Heart right ventricle (tissue), 16 donors: ENCODE measurements at places on chromosomes 6 and 20. TPM values are rescaled to one million over a fixed set of nuclear protein-coding genes. Genes with fewer than 3 reads are reported as not detected.

- DNase-seq, result no peak
Observed at GRCh38 chr6:12656906-12657305, 59.7 kb upstream of the PHACTR1 start.

DDR1 gene
- polyA plus RNA-seq, result 7.3 TPM

GRCh38 chr6:89357390-89357789 is 4.9 kb upstream of the UBE2J1 start:
- DNase-seq, result no peak

GRCh38 chr6:105781915-105782314 is 304.2 kb upstream of the PRDM1 start:
- DNase-seq, result no peak

DNA sequence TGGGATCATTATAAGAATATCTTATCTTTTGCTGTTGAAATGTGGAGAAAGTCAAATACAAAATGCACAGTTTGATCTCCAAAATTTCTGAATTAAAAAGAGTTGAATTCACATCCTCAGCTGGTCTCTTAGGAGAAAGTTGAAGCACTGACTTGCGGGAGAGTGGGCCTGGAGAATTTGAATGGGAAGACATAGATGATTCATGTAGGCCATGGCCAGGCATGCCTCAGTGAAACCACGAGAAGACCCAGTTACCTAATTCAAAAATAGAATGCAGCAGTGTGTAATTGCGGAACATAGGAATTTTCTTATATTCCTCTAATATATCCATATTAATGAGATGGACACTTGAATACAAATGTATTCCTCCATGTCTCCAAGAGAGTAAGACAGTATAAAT is 53.0 kb upstream of the DTNBP1 start:
- DNase-seq, result no peak

GRCh38 chr6:157993076-157993475 is 11.4 kb downstream of the SYNJ2 start:
- DNase-seq, result no peak

NRSN1 gene
- polyA plus RNA-seq, result not detected

DNA sequence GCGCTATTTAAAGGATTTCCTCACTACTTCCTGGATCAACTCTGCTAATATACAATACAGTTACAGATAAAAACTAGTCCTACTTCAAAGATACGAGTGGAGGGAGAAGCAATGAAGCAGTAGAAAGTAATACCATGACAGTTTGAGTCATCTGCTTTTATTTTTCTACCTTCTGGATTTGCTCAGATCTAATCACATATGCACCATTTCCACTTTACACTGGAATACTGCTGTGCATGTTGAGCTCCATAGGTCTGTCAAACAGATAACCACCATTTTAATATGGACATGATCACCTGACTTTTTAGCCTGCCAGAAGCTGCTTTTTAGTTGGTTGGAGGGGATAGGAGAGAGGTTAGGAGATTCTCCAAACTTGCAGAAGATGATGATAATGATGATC is 92.5 kb downstream of the MMUT start:
- no peak for DNase-seq

- peak; percentile 69 for DNase-seq
Observed at GRCh38 chr6:167469672-167470071, 144.8 kb downstream of the TTLL2 start.

DNA sequence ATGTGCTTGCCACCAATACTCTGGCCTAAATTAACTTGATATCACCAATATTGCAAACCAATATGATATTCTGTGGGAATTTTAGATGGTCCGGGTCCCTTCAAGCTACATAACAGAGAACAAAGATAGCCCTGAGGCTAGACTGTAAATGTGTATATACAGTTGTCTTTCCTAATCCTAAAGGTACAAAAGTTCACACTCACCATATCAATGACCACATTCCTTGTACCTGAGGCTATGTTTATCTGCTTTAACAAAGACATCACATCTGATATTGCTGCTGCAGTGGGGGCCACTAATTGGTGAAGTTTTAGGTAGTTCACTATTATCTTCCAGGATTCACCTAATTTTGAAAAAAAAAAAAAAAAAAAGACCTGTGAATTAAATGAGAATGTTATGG is 38.6 kb upstream of the VGLL2 start:
- DNase-seq, result no peak

- DNase-seq, result no peak
Observed at GRCh38 chr6:155317186-155317585, 2.9 kb upstream of the TFB1M start.

DNA sequence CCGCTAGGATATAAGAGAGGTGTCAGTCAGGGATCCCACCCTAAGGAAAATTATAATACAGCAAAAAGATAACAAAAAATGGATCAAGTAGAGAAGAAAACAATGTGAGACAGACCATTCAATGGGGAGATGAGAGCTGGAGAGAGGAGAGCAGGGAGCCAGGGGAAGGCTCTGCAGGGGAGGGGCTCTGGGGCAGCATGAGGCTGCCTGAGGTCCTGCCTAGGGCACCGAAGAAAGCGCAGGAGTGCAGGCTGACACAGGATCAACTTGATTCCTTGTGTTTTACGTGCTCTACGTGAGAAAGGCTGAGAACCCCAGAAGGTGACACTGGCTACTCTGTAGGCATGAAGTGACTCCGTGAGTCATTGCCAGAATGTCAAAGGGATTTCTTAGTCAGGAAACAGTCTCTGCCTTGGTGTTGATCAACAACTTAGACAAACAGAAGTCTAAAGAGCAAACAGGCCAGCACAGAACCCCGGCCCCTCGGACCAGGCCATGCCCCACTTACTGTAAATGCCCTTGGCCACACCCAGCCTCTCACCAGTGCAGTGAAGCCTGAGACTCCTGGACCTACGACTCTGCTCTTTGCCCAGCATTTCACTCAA is 290.1 kb upstream of the PRDM1 start:
- DNase-seq, result no peak

DNA sequence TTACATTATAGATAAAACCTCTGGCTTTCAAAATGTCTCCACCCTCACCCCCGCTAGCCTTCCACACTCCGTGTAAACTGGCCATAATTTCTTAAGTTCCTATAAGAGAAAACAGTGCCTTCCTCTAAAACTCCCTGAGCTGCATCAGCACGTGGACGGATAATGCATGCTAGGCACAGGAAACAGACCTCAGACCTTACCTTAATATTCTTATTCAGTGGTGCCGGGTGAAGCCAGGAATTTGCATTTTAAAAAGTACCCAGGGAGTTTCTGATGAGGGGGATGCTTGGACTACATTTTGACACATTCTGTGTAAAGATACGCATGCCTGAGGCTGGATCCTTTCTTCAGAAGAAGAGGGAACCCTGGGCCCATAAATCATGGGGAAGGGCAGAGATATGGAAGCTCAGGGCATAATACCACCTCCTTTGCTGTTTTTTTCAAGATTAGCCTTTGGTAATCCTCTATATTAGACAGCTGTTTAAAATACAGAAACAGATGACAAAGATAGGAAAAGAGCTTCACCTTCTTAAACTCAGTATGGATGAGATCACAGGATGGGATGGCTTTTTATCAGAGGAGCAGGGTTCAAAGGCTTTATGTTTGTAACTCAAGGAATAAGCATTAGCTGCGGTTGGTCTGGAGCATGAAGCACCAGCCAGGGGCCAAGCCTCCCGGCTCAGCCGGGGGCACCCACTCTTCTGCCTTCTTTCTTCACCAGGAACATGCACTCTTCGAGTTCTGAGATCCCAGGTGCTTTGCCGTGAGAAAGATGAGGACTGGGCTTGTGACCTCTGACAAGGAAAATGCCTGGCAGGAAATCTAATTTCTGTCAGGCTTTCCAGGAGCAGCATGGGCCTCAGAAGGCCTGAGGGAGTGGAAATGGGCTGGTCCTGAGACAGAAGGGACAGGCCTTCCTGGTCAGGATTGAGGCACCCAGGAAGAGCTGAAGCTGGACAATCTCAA is 218.1 kb upstream of the SOX4 start:
- DNase-seq, result no peak

DNA sequence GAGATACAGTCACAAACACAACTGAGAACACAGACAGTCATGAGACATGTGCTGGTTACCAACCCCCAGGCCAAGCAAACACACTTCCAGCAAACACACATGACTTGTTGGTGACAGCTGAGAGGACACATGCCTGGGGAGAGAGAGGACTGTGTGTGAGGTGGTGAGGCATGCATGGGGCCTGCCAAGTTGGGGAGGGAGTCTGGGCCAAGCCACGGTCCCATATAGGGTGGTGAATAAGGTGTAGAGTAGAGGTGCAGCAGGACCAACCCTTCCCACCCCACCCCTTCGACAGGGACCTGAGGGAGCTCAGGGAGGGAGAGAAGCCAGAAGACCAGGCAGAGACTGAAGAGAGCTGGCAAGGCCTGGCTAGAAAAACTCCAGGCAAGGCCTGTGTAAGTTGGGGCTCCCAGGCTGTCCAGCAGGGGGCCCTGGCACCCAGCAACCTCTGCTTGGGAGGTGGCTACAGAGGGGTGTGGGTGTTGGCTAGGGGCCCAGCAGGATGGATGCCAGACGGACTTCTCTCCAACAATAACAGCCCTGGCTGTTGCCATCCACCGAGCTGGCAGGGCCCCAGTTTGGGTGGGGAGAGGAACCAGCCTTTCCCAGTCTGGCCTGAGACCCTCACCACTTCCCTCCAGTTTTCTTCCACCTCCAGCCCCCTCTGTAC is 2.0 kb upstream of the SLC29A1 start:
- DNase-seq, result peak; percentile 92

DNA sequence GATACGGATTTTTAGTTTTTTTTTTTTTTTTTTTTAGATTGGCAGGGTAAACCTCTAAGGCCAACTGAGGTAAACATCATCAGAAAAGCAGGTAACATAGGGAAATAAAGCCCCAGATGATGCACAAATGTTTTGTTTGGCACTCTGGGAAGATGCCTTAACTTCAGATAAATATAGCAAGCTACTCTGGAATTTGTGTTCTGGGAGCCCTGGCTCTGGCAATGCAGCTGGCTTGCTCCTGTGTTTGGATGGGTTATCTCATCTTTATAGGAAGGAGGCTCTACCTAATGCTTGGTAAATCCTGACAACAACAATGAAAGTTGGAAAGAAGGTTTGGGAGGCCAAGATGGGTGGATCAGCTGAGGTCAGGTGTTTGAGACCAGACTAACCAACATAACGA is 77.4 kb downstream of the GFOD1 start:
- DNase-seq, result no peak

ZC3H12D gene
- 0.19 TPM for polyA plus RNA-seq

- no peak for DNase-seq
Observed at GRCh38 chr20:41352666-41353065, 12.0 kb downstream of the LPIN3 start.

SLC52A3 gene
- 3.6 TPM for polyA plus RNA-seq

GRCh38 chr6:96794980-96795379 is 42.3 kb downstream of the GPR63 start:
- no peak for DNase-seq

DNA sequence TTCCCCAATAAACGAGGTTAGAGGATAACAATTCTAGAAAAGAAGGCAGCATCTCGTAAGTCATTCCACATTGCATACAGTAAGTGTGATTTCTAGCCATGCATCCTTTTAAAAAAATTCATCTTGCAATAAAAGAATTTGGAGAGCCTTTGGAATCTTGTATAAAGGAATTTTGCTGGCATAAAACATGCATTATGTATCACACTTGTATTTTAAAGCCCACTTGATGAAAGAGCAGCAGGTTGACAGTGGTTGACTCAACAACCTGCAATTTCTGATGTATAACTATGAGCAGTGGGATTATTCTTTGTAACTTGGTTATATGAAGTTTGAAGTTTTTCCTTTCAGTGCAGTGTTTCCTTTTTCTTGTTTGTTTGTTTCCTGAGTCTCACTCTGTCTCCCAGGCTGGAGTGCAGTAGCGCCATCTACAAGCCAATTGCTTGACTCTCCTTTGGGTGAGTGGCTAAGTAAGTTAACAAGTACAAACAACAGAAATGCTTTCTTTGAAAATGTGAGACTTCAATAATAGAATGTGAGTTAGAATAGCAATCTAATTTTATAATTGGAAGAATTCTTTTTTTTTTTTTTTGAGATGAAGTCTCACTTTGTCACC is 39.9 kb downstream of the JARID2 start:
- no peak for DNase-seq

- DNase-seq, result no peak
Observed at GRCh38 chr20:37649676-37650370, 44.0 kb upstream of the CTNNBL1 start.

UNC5CL gene
- 1.9 TPM for polyA plus RNA-seq

CRIP3 gene
- 3.0 TPM for polyA plus RNA-seq

METTL24 gene
- polyA plus RNA-seq, result 0.07 TPM

DNA sequence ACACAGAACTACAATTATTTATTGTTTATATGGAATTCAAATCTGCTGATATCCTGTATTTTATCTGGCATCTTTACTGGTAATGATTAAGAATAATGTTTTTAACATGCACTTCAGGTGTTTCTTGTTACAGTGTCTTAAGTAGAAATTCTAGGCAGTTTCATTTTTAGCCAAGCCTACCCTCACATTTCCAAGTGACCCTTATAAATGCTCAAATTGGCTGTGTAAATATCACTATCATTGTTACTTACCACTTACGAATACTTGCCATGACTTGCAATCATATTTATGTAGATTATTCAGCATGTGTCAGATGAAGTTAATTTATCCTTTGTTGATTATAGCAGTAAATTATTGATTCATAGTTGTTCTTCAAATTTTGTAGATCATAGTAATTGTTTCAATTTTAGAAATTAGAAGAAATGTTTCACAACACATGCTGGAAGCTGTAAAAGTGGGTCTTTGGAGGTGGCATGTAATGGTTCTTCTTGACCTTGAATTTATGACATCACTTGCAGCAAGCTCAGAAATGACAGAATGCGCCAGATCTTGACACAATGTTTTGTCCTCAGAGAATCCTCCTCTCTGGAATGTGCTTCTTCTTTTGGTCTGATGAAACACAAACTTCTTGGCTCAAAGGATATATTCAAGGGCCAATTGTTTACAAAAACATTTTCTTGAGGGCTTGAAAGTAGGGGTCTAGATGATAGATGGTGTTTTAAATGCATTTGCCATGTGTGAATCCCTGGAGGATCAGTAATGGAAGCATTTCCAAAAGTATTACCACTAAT is 471.8 kb downstream of the COL12A1 start:
- no peak for DNase-seq

BNIP5 gene
- not detected for polyA plus RNA-seq

CD93 gene
- polyA plus RNA-seq, result 12.7 TPM

HCRTR2 gene
- not detected for polyA plus RNA-seq

DNA sequence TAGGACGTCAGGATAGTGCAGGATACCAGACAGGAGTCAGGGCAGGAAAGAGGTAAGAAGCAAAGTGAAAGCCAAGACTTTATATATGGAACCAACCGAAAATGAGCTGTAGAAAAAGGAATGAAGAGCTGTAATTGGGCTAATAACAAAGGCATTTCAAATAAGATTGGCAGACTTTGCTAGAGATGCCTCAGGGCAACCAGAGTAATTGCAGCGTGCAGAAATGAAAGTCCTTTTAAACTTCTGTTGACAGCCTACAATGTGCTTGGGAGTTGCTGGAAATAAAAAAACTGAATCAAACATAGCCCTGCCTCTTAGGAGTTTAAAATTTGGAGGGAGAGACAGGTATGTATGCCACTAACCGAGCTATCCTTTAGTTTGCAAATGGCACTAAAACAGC is 56.4 kb upstream of the NKX2-4 start:
- DNase-seq, result no peak

GRCh38 chr6:40347571-40348011 is 239.6 kb downstream of the LRFN2 start:
- DNase-seq, result no peak
